Motor neuron (in vitro differentiated cells): ENCODE measurements at places on chromosomes 1 and 21. TPM values are rescaled to one million over a fixed set of nuclear protein-coding genes. Genes with fewer than 3 reads are reported as not detected.
A peak's percentile ranks its signal among the peaks of the same experiment; 100 is the strongest.

- ATAC-seq, result no peak
These were observed 291.1 kb upstream of the NFIA start for GRCh38 chr1:60791226-60791625.

GRCh38 chr21:25107708-25108107, 499.6 kb downstream of the MRPL39 start:
- ATAC-seq, result no peak

DNA sequence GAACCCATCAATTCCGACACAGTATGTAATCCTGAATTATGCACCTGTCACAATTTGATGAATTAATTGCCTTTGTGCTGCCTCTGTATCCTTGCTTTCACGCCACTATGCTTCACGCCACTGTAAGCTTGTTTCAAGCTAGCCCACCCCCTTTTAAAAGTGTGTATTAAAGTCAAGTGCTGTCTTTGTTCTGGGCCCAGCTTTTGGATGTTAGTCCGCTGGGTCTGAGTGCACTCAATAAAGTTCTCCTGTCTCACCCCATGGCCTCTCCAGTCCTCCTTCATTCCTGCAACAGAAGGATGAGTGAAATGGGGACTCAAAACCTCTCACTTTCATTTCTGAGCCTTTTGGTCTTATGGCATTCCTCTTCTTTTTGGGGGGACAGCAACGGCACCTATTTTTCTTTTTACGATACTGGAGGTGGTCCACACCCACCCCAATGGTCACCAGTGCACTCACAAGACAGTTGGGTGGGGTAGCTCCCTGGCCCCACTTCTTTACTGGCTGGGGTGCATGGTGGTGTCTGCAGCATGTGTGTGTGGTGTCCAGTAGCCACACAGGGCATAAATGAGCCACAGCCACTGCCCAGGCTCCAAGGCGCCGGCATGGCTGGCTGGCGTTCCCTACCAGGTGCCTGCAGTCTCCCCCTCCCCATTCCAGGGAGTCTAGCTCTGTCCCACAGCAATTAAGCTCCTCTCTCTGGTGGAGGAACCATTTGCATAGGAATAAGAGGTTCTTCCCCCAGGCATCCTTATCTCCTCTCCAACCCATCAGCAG, 1.8 kb downstream of the THEM4 start:
- no peak for ATAC-seq

DNA sequence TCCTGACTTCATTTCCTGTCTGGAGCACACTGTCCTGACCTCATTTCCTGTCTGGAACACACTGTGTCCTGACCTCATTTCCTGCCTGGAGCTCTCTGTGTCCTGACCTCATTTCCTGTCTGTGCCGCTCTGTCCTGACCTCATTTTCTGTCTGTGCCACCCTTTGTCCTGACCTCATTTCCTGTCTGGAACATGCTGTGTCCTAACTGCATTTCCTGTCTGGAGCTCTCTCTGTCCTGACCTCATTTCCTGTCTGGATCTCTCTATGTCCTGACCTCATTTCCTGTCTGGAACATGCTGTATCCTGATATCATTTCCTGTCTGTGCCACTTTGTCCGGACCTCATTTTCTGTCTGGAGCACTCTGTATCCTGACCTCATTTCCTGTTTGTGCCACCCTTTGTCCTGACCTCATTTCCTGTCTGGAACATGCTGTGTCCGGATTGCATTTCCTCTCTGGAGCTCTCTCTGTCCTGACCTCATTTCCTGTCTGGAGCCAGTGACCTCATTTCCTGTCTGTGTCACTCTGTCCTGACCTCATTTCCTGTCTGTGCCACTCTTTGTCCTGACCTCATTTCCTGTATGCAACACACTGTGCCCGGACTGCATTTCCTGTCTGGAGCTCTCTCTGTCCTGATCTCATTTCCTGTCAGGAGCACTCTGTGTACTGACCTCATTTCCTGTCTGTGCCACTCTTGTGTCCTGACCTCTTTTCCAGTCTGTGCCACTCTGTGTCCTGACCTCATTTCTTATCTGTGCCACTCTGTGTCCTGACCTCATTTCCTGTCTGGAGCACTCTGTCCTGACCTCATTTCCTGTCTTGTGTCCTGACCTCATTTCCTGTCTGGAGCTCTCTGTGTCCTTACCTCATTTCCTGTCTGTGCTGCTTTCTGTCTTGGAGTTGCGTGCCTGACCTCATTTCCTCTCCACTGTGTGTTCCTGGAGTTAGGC, 27.6 kb downstream of the SKI start:
- ATAC-seq, result peak; percentile 86

- ATAC-seq, result peak; percentile 22
These were observed 26.6 kb upstream of the HPDL start for GRCh38 chr1:45299981-45300668.

DNA sequence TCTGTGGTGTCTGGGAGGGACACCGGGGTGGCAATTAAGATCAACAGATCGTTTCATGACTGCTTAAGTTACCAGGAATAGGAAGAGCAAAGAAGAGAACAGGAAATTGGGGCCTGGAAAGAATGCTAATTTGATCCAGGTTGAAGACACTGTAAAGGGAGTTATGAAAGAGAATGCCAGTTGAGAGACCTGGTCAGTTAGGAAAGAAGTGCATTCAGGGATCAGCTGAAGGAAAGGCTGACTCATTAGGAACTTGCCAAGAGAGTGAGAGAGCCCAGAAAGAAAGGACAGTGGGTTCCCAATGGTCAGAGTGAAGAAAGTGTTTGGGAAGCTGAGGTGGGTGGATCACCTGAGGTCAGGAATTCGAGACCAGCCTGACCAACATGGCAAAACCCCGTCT, 119.6 kb downstream of the UBE2U start:
- no peak for ATAC-seq

DNA sequence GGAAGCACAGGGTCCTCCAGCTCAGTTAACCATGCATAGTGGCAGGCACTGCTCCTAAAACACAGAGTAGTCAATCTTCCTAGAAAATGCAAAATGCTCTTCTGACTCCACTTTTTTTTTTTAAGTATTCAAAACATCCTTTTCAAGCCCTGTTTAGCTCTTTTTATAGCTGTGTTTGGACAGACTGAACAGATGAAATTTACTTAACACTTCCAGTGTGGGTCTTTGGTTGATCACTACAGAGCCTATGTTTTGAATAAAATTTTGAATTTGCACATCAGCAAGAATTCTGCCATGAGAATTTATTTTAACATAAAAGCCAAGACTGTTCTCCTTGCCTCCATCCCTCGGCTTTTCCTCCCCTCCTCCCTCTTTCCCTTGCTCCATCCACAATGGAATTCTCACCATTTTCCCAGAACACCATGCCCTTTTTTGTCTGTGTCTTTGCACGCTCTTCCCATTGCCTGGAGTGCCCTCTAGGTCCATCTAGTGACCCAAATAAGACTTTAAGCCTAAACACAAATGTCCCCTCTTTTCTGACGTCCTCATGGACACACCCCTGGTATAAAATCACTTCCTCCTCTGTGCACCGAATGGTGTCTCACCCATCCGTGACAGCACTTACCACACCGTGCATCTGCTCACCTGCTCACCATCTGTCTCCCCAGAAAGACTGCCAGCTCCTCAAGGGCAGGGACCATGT, 24.0 kb upstream of the CPT2 start:
- ATAC-seq, result no peak

DNA sequence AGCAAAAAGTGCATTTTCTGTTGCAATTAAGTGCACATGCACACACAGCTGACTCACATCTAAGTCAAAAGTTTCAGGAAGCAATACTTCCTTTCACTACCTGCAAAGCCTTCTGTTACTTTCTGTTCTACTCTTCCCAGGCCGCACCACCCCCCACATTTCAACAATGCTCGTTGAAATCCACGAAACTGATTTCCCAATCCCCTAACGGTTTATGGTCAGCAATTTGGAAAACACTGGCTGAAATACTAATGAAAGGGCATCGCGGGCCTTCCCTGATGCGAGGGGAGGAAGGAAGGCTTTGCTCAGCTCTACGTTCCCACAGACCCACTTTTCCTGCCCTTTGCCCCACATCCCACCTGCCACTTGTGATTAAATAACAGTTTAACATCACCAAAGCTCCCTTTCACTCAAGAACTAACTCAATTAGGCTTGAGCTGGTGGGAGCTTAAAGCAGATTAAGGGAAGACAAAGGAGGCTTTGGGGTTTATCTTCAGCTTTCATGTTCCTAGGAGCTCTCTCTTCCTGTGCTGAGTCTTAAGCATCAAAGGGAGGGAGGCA, 243.2 kb upstream of the RAB4A start:
- no peak for ATAC-seq

GRCh38 chr1:24142546-24143534, at the start of gene IL22RA1:
Gene IL22RA1 (minus strand): TSS chr1:24143140. CDS start chr1:24143082, 58 bp downstream.
- ATAC-seq, result no peak

DNA sequence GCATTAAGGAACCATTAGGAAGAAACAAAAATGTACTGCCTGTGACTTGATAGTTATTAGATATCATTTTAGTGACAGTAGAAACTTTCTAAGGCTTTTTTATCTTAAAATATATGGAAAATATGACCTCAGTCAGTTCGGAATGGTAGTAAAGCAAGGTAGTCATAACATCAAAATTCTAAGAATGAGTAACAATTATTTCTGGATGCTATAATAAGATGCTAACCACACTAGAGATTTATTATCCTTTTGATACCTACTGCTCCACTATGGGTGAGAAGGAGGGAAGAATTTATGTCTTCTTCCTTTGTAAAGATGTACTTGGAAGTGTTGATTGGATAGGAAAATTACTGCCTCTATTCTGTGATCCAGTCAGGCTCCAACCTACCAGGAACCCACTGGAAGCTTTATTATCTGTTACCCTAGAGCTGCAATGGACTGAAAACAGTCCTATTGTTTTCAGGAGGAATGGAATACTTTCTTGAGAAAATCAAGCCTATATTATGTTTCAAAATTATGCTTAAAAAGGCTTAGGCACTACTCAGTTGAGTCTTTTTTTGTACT, 8.8 kb downstream of the FMN2 start:
- ATAC-seq, result peak; percentile 29

GRCh38 chr1:211323156-211324063, 3.2 kb upstream of the TRAF5 start:
- ATAC-seq, result peak; percentile 46

DNA sequence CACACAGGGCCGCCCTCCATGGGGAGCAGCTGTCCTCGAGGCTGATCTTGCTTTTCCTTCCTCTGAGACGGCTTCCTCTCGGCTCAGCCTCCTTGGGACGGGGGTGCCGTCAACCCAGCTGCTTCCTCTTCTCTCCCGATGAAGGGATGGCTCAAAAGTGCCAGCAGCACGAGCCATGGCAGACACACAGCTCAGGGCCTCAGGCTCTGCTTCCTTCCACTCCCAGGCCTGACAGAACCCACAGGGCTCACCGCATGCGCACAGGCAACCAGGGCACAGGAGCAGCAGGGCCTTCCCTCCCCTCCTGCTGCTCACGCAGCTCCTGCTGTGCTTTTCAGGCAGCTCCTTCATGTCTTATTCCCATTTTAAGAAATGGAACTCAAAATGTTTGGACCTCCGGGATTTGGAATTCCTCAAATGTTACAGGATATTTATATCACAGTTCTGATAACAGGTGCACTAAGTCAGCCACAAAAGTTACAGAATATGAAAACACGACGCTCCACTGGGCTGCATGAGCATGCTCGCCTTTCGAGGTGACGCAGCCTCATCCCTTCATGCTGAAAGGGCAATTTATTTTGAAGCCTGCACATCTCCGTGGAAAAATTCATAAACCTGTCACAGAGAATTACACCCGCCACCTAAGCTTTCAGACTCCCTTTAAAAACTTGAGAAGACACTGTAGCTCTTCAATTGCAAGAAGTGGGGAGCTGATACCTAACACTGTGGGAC, 84.4 kb downstream of the HSF2BP start:
- ATAC-seq, result no peak

DNA sequence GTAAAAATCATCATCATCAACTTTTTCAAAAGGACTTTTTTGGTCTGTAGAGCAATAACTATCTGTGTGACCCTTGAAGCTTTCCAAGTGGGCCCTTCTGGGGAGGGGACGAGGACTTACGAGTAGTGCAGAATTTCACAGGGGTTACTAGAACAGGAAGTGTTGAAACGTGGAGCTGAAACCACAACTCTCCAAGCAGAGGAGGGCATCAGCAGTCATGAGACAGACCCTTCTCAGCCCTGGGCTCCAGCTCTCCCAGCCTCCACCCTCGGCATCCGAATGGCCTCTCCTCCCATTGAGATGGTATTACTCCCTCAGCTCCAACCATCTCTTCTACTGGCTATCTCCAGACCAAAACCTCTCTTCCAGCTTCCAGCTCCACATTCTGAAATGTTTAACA, 3.6 kb downstream of the FAM89A start:
- no peak for ATAC-seq

DNA sequence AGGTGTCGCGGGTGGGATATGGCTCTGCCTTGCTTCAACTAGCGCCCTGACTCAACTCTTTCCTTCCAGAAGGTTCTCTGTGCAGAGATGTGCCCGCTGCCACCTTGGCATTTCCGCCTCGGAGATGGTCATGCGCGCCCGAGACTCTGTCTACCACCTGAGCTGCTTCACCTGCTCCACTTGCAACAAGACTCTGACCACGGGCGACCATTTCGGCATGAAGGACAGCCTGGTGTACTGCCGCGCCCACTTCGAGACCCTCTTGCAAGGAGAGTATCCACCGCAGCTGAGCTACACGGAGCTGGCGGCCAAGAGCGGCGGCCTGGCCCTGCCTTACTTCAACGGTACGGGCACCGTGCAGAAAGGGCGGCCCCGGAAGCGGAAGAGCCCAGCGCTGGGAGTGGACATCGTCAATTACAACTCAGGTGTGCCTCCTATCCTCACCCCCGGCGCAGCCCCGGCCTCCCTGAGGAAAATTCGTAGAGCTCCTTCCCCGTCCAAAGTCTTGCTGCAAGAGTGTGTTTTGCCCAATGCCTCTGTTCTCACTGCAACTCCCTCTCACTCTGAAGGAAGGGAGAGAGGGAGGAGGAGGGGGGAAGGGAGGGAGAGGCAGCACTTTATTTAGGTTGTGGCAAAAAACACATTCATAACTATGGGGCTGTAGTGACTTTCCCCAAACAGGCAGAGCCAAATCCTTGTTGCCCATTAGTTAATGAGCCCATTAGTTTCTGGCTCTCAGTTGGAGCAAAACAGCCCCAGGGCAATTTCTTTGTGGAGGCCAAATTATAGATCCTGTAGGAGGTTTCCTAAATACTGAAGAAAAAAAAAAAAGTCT, 4.3 kb downstream of the LHX9 start:
- no peak for ATAC-seq

- no peak for ATAC-seq
These were observed 7.9 kb downstream of the FBXO2 start for GRCh38 chr1:11646317-11646716.

DNA sequence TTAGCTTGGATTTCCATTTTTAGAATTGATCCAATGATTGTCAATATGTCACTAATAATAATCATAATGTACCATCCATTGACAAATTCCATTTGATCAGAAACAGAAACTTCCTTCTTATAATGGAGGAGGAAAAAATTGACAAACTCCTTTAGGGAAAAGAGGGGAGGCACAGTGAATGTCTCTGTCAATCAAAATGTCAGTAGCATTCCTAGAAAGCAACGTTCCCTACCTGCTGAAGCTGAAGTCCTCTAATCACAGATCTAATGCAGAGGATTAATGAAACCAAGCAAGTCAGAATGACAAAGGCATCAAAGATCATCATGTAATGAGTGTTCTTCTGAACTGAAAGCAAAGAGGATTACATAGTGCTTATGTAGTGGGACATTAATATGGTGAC, 22.4 kb downstream of the MCOLN3 start:
- no peak for ATAC-seq

- no peak for ATAC-seq
These were observed 41.8 kb upstream of the SLC16A1 start for GRCh38 chr1:112997781-112998180.

TMEM51 gene
- total RNA-seq, result 1.2 and 1.6 TPM in 2 replicates

ZBTB40 gene
- total RNA-seq, result 19.2 and 21.4 TPM in 2 replicates

IER5 gene
- total RNA-seq, result 17.7 and 20.1 TPM in 2 replicates

LRRC71 gene
- 0.19 TPM in 1 of 2 replicates, not detected in the other for total RNA-seq

RAVER2 gene
- total RNA-seq, result 6.4 and 8.1 TPM in 2 replicates

COL16A1 gene
- 5.1 and 5.6 TPM in 2 replicates for total RNA-seq
